ENCODE measurements at places on chromosomes 2 and 18.

DNA sequence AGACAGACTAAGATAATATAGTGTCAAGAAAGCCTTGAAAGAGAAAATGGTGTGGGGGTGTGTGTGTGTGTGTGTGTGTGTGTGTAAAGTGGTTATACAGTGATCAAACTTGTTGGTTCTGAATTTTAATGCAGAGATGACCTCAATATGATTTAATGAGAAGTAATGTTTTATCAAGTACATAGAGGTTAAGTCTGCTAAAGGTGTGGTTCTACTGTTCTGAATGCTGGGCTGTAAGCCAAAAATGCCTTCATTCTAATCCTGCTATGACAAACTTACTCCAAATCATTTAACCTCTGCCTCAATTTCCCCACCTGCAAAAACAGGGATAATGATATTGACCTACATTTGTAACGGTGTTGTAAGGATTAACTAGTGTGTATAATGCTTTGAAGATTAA lies 87.9 kb downstream of the WDPCP start:
- no peak for DNase-seq

- DNase-seq, result no peak
Measured at GRCh38 chr2:38601463-38602135, 1.1 kb downstream of the HNRNPLL start.

GRCh38 chr2:53234548-53234903 lies 533.1 kb upstream of the CHAC2 start:
- no peak for DNase-seq

DNA sequence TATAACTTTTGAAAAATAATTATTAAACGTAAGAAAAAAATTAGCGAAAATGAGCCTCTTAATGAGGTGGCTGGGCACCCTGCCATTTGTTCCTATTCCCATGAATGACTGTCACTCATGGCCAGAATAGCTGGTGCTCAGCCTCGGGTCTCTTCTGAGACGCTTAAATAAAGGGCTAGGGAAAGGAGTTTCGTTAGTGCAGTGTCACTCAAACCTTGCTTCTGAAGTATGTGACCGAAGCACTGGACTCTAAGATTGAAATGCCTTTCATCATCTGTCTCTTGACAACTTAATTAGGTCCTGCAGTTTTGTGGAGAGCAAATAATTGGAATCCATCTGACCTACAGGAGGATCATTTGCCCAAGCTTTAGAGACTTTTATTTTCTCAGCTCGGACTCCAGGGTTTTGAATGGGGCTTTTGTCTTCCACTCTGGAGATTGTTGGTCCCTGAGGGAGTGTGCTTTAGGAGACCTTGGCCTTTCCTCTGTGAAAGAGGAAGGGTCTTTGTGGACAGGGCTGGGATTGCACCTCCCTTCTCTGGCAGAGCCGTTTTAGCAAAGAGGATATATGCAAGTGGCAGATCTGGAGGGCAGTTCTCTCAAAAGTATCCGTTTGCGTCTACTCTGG lies 42.3 kb upstream of the FHOD3 start:
- DNase-seq, result no peak

GRCh38 chr2:28355521-28356094 lies 37.0 kb upstream of the FOSL2 start:
- no peak for DNase-seq

DNA sequence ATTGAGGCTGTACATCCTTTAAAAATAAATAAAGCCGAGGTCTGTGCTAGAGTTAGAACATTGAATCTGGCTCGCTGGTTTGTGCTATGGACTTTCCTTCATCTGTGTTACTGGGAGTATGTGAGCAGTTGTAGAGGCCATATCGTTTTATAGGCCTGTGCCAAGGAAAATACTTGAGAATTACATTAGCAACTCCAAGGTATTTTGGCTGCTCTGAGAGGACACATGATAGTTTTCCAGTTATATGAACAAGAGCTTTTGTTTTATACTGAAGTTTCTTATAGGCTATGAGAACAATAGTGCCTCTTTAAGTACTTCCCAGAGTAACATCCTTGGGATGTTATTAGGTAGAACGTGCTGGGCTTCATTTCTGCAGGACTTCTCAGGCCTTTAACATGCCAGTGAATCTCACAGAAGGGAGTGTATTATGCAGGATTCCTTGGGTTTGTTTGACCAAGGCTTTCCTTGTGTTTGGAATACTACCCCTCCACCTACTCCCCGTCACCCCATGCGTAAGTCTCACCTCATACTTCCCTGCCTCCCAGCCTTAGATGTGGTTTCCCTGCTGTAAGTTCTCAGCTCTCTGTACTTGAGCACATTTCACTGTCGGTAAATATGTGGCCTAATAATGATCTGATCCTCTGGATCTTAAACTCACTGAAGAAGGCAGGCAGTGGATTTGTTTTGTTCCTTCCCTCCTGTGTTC lies 21.0 kb downstream of the TCF7L1 start:
- no peak for DNase-seq

DNA sequence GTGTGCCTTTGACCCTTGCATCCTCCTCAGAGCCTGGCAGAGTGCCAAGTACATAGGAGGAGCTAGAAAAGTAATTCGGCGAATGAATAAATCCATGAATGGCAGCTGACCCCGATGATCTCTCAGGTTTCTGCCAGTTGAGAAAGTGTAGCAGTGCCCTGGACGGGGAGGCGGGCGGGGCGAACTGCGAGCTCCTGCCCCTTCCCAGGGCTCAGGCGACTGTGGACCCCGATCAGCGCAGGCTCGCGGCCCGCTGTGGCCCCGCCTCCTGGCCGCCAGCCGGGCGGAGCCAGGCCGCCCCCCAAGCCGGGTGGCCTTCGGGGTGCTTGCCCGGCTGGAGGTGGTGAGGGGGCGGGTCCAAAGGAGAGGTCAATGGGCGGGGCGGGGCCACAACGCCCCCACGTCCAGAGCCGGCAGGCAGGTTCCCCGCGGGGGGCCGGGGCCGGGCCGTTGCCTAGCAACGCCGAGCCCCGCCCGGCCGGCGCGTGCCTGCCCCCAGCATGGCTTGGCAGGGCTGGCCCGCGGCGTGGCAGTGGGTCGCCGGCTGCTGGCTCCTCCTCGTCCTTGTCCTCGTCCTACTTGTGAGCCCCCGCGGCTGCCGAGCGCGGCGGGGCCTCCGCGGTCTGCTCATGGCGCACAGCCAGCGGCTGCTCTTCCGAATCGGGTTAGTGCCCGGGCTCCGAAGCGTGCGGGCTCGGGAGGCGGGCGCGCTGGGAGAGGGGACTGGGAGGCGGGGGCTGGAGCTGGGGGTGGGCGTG lies 30.6 kb upstream of the TMBIM1 start:
- peak; percentile 28 for DNase-seq

DNA sequence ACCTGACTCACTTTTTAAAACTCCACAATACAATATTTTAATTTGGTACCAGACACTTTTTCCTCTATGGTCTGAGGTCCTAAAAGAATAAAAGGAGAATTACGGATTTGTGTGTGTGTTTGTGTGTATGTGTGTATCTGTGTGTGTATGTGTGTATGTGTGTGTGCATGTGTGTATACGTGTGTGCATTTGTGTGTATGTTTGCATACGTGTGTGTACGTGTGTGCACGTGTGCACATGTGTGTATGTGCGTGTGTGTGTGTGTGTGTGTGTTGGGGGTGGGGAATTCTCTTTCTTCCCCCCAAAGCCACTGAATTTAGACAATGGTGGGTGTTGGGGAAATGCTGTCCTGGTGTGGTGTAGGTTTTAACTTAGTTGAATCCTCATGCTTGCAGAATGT lies 807.7 kb upstream of the SALL3 start:
- no peak for DNase-seq

DNA sequence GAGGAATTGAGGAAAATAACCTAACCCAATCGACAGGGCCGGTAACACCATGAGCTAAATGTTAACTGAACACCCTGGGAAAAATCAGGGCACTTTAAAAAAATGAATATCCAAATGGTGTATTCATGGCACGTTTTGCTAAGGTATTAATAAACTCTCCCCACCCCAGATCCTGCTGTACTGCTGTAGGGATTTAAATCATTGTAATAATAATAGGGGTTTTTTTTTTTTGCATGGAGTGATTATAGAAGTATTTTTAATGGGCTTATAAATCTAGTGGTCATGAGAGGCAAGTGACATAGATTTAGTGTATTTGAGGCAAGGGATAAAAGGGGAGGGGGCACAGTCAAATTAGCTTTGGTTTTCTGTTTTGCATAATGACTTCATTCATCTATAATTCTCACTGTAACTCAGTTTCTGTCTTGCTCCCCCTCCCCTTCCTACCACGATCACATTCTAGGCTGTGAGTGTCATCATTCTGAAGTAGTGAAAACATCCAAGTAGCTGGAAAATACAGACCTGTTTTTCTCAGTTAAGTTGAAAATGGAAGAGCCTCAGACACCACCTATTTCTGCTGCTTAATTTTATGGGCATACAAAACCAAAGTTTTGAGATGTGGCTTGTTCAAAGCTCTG lies 18.2 kb upstream of the MGAT5 start:
- no peak for DNase-seq
